ENCODE measurements at places on chromosomes 6 and 20. TPM values are rescaled to one million over a fixed set of nuclear protein-coding genes. Genes with fewer than 3 reads are reported as not detected.

The LHFPL5 gene
- not detected for total RNA-seq

The SNPH gene
- total RNA-seq = 2.8 TPM

The PRR18 gene
- 0.35 TPM for total RNA-seq

The GLP1R gene
- total RNA-seq = not detected

DNA sequence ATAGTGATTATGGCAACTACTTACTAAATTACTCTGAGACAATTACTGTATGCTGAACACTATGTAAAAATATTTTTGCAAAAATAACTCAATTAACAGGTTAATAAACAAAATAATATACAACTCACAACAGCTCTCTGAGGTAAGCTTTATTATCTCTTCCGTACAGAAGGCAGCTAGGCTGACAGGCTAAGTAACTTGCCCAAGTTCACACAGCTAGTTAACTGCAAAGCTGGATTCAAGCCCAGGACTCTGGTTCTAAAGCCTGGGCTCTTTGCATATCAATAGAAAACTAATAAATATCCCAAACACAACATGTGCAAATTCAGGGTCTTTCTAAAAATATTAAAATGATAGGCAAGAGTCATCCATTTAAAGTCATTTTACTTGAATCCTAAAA, 169.5 kb upstream of the BEND3 start:
- DNase-seq = no peak

- DNase-seq = no peak
Measured at GRCh38 chr6:5107341-5107740, 22.2 kb downstream of the PPP1R3G start.

GRCh38 chr6:41527721-41528408, 18.3 kb upstream of the FOXP4 start:
- no peak for DNase-seq

DNA sequence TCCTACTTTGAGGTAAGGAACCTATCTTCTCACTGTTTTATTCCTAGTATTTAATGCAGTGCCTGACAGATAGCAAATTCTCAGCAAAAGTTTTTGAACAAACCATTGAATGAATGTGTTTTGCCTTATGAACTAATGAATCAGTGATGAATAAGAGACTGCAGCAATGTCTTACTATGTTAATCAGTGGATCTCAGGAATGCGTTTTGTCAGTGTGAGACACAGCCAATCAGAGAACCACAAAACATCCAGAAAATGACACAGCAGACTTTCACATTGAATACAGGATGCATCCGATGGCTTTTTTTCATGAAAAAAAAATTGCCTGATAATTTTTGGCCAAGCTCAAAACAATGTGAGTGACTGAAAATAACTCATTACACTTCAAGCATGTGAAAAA, 270.5 kb downstream of the BMP2 start:
- no peak for DNase-seq

DNA sequence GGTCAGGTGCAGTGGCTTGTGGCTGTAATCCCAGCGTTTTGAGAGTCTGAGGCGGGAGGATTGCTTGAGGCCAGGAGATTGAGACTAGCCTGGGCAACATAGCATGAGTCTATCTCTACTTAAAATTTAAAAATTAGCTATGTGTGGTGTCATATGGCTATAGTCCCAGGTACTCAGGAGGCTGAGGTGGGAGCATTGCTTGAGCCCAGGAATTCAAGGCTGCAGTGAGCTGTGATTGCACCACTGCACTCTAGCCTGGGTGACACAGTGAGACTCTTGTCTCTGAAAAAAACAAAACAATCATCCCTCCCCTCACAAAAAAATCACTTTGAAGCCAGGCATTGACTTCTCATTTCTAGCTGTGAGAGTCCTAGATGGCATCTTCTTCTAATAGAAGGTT, 32.1 kb downstream of the AIG1 start:
- DNase-seq = no peak

- DNase-seq = peak; percentile 24
Measured at GRCh38 chr6:112086744-112087135, 542 bp downstream of the TUBE1 start.

DNA sequence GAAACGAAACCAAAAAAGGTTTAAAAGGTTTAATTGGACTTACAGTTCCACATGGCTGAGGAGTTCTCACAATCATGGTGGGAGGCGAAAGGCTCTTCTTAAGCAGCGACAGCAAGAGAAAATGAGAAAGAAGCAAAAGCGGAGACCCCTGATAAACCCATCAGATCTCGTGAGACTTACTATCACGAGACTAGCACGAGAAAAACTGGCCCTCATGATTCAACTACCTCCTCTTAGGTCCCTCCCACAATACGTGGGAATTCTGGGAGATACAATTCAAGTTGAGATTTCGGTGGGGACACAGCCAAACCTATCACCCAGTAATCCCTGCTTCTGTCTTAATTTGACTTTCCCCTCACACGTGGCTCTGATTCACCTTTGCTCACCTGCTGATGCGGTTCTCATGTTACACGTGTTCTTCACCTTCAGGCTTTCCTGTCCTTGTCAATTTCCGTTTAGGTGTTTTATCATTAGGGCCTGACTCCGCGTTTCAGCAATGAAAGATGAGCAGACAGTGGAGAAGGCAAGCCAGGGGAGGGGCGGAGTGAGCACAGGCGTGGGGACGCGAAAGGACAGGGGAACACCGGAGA, 57.1 kb downstream of the AGPAT4 start:
- DNase-seq = no peak

- DNase-seq = no peak
Measured at GRCh38 chr6:1438471-1438881, 49.1 kb downstream of the FOXF2 start.

The STX11 gene
- total RNA-seq = 9.0 TPM

The HLA-DQB1 gene
- total RNA-seq = 0.17 TPM
